Stimulated activated CD8-positive, alpha-beta memory T cell treated with anti-CD3 and anti-CD28 coated beads, Interleukin-12 subunit alpha, Interleukin-12 subunit beta, amount 100 ng/mL, for 1 hour (primary cell): ENCODE measurements at places on chromosomes 3 and 15.

DNA sequence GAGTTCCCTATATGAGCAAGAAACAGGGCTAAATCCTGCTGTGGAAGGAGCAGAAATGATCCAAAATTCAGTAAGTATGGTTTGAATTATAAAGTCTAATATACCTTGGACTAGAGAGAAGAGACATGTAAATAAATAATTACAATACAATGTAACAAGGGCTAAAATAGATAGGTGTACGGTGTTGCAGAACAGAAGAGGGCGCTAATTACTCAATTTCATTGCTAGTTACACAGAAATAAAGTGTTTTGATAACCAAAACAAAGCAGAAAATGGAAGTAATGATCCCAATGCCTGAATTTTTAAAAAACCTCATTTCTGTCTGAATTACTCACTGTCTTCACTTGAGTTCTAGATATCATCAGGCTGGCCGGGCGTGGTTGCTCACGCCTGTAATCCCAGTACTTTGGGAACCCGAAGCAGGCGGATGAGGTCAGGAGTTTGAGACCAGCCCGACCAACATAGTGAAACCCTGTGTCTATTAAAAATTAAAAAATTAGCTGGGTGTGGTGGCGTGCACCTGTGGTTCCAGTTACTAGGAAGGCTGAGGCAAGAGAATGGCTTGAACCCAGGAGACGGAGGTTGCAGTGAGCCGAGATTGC is 8.3 kb upstream of the PLCH1 start:
- no peak for DNase-seq

GRCh38 chr15:68223171-68223570 is 6.4 kb downstream of the CLN6 start:
- no peak for DNase-seq

DNA sequence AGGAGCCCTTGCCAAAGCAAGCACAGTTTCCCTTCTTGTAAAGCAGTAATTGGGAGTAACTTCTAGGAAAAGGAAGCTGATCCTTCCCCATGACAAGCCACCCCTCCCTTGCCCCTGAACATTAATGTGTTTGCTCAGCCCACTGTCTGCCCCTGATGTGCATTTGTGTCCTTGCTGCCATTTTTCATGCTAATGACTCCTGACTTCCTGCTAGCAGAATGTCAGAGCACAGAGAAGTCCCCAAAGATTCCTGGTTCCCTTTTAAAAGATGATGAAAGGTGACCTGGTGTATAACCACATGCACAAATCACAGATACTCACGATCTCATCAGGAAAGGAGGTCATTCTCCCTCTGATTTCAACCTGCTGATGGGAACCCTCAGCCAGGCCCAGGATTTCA is 44.2 kb upstream of the WNT5A start:
- DNase-seq: no peak

DNA sequence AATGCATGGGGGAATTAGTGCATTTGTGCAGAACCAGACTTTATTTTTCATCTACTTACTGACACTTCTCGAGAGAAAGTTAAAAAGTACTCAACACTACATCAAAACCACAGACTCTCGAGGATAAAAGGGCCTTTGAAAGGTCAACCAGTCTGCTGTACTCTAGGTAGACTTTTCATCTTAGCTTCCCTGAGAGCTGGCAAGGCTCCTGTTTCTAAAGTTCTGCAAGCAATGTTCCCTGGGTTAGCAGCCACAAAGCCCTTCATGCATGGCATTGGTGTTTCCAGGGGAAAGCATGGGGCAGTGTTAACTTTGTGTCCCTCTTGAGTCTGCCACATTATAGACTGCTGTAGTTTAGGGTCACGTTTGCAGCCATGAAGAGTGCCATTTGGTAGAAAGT is 106.4 kb upstream of the PFN2 start:
- no peak for DNase-seq

- no peak for DNase-seq
Measured at GRCh38 chr3:21017115-21017852, 733.7 kb downstream of the ZNF385D start.

GRCh38 chr15:101709466-101709865 is 14.8 kb downstream of the TARS3 start:
- no peak for DNase-seq

DNA sequence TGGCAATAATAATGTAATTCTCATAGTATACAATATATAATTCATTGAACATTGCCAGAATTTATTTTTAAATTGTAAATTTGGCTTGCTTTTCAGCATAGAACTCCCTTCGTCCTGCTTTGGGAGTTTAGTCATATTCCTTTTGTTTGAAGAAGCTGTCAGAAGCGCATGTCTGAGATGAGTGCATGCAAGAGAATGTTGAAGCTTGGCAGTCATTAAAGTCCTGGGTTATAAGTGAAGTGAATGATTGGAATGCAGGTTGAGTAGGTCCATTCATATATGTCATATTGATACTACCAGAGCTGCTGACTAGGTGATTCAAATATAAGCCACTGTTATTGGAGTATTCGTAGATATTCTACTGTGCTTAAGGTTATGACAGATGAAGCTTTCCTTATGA is 243.6 kb upstream of the MDFIC2 start:
- DNase-seq: no peak

GRCh38 chr15:77716632-77717332 is 84.1 kb upstream of the LINGO1 start:
- no peak for DNase-seq

DNA sequence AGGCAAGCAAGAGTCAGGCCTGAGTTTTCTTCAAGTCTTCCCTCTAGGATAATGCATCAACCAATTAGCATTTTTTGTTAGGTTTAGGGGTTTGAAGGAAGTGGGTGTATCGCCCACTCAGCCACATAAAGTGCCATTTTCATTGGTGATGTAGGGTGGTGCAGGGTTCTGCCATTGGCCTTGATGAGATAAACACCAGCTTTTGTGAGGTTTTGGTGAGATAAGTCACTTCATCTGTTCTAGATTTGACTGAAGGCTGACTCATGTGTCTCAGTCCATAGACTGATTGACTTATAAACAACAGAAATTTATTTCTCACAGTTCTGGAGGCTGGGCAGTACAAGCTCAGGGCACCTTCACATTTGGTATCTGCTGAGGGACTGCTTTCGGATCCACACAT is 84.5 kb upstream of the C3orf80 start:
- no peak for DNase-seq

DNA sequence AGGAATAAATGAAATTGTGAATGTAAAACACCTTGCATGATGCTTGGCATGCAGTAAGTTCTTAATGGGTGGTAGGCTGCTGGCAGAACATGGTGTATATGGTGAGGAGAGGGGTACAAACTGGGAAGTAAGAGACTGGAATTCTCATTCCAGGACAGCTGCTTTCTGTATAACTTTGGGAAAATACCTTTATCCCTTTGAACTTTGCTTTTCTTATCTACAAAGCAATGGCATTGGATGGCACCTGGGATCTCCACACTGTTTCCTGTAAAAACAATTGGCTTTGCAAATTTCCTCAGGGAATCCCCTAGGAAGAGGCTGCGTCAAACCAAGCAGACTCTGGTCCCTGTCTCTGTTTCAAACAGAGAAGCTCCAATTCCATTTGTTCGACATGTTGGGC is 100.7 kb upstream of the SLC4A7 start:
- DNase-seq: no peak

DNA sequence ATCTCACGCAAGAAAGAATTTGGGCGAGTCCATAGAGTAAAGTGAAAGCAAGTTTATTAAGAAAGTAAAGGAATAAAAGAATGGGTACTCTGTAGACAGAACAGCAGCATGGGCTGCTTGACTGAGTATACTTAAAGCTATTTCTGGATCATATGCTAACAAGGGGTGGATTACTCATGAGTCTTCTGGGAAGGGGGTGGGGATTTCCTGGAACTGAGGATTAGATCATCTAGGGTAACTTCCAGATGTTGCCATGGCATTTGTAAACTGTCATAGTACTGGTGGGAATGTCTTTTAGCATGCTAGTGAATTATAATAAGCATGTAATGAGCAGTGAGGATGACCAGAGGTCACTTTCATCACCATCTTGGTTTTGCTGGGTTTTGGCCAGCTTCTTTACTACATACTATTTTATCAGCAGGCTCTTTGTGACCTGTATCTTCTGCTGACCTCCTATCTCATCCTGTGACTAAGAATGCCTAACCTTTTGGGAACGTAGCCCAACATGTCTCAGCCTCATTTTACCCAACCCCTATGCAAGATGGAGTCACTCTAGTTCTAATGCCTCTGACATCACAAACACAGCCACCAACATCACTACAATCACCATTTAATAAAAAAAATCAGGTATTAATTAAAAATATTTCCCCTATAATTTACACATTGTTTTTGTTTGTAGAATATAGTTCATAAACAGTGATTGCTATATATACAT is 890.7 kb upstream of the EPHA6 start:
- no peak for DNase-seq

GRCh38 chr3:174023421-174023820 is 625.9 kb downstream of the NLGN1 start:
- no peak for DNase-seq

DNA sequence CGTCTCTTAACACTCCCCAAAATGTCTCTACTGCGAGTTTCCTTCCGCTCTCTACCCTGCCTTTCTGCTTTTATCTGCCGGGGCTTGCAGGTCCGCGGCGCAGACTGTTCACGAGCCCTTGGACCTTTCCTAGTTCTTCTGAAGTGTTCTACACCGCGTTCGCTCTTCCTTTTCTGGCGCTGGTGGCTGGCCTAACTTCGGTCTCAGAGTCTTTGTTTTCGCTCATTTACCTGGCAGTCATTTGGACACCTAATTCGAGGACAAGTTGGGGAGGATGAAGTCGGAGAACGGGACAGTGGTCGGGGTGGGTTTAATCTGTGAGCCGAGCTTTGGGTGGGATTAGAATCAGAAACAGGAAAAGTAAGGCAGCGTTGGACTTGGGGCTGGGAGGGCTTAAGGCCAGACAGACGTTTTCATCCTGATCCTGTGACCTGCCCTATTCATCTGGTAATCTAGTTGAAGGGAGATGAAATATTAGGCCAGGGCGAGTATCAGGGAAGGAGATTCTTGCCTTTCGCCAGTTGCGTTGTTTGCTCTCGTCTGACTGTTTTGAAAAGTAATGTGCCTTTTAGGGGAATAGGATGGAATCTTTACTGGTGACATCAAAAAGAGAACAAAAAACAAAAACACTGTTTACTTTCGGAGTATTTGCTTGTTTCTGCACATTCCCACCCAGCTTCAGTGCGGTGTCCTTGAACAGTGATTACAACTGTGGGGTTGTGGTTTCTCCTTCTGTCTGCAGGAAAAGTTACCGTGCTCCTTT is 1.8 kb downstream of the DIPK2A start:
- no peak for DNase-seq

GRCh38 chr3:31639828-31640227 is 107.1 kb downstream of the STT3B start:
- no peak for DNase-seq

DNA sequence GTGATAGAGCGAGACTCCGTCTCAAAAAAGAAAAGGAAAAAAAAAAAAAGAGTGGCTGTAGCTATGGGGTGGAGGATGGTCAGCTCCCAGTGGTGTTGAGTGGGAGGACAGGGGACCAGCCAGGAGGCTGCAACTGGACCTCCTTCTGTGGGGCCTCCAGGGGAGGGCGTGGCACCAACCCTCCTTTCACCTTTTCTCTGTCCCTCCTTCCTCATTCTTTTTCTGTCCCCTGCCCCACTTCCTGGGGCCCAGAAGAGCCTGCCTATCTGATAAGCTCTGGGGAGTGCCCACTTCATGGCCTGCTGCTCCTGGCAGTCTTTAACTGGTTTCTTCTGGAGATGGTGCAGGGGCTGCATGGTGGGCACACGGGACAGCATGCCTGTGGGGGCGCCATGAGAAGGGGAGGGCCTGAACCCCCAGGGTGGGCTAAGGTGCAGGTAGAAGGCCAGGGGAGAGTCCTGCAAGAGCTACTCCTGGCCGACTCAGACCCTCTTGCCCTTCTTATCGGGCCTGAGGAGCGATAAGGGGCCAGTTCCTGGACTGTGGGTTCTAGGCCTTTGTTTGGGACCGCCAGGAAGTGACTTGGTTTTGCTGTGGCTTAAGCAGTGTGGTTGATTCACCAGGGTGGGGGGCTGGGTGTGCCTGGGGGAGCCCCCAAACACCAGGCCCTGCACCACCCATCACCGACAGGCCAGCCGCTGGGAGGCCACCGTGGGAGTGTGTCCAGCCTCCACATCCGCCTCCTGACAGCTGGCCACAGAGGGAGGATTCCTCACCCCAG is 49.4 kb upstream of the FLNB start:
- no peak for DNase-seq

- DNase-seq: no peak
Measured at GRCh38 chr3:191959876-191960413, 499.0 kb downstream of the PYDC2 start.

- no peak for DNase-seq
Measured at GRCh38 chr3:44999782-45000181, 23.7 kb downstream of the EXOSC7 start.

DNA sequence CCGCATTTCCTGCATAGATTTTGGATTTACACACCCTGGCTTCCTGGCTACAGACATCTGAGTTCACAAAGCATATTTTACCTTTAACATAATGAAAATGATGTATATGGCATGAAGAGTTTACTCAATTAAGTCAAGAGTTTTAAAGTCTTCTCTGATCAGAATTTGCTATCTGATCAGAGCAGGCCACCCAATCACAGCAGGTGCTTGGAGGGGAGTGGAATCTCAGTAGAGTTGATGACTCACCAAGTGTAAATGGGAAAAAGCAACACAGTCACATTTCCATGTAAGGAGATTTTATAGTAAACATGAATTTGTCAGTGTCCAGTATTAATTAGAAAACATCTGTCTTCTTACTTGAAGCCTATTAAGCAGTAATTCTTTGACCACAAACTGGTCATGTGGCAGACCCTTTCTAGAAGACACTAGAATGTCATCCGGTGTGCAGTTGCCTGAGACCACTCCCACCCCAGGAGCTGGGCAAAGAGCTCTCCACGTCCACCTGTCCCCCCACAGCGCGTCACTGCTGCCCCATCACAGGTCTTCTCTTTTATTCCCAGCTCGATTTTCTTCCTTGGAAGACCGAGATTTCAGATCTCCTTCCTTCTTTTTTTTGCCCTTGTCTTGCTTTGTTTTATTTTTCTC is 10.8 kb downstream of the MESD start:
- DNase-seq: no peak

DNA sequence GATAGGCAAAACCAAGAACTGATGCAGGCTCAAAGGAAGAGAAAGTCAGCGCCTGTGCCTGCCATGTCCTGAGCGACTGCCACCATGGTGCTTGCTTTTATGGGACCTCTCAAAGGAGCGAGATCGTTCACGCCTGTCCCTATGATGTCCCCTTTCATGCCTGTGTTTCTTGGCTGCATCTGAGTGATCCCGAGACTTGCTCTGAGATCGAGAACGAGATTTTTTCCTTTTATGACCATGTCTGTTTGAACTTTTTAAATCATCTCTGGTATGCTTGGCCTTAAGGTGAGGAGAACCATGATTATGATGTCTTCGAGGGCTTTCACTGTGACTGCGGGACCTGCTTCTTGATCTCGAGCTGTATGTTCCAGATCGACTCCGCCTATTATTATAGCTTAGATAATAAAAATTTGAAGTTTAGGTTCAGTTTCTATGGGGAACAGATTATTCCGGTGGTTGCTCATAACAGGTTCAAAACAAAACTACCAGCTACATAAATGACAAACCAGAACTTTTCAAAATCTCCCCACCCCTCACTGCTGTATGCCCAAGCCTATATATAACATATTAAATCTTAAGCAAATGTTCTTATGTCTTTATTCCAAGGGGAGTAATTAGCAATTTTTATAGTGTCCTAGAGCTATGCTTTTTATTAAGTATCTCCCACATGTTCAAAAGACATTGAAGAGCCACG is 11.6 kb downstream of the CCNL1 start:
- no peak for DNase-seq
